HFFc6 (cell line): ENCODE measurements at places on chromosomes 1 and 21. TPM values are rescaled to one million over a fixed set of nuclear protein-coding genes. Genes with fewer than 3 reads are reported as not detected.

Gene SPRR4
- not detected in 3 replicates for total RNA-seq

GRCh38 chr1:21822349-21822748 lies 10.3 kb downstream of the LDLRAD2 start:
- DNase-seq = no peak

- DNase-seq = no peak
Observed at GRCh38 chr1:8649875-8650274, 167.6 kb downstream of the RERE start.

Gene LCE1B
- not detected in 3 replicates for total RNA-seq

- peak; percentile 43 for DNase-seq
Observed at GRCh38 chr1:221725735-221726672, 15.9 kb downstream of the DUSP10 start.

Gene CFHR3
- not detected in 2 replicates for total RNA-seq

Gene DNASE2B
- total RNA-seq = not detected in 3 replicates

GRCh38 chr1:16118706-16119105 lies 37.2 kb downstream of the EPHA2 start:
- DNase-seq = no peak

Gene ARID1A
- total RNA-seq = 43.2 to 49.3 TPM (median 47.9 TPM) in 3 replicates

DNA sequence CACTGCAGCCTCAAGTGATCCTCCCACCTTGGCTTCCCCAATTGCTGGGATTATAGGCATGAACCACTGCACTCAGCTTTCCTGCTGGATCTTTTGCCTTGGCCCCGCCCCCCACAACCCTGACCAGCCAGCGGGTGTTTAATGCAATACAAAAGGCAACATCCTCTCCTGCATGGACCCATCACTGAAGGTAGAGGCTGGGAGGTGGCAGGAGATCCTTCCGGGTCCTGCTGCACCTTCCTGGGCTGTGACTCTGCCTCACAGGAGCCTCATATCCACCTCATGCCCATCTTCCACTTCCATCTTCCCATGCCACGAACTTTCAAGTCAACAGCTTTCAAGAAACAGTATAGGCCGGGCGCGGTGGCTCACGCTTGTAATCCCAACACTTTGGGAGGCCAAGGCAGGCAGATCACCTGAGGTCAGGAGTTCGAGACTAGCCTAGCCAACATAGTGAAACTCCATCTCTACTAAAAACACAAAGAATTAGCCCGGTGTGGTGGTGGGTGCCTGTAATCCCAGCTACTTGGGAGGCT lies 11.7 kb upstream of the WNT9A start:
- DNase-seq = no peak

- no peak for DNase-seq
Observed at GRCh38 chr1:183231545-183231944, 45.5 kb downstream of the LAMC2 start.

GRCh38 chr1:30758785-30759380 lies 1.3 kb upstream of the LAPTM5 start:
- DNase-seq = peak; percentile 13

DNA sequence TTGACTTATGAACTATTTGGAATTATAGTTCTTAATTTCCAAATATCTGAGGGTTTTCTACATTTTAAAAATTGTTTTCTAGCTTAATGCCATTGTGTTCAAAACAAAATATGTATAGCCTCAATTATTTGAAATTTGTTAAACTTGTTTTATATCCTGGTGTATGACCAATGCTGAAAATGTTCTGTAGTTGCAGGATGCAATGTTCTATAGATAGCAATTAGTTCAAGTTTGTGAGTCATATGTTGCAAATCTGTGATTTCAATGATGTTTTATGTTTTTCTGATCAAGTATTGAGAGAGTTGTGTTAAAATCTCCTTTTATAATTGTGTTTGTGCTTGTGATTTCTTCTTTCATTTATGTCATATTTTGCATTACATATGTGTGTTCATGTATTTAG lies 517.5 kb downstream of the ADGRL2 start:
- no peak for DNase-seq

Gene LAD1
- not detected in 3 replicates for total RNA-seq

GRCh38 chr1:7469255-7469938 lies 301.7 kb upstream of the VAMP3 start:
- DNase-seq = no peak

DNA sequence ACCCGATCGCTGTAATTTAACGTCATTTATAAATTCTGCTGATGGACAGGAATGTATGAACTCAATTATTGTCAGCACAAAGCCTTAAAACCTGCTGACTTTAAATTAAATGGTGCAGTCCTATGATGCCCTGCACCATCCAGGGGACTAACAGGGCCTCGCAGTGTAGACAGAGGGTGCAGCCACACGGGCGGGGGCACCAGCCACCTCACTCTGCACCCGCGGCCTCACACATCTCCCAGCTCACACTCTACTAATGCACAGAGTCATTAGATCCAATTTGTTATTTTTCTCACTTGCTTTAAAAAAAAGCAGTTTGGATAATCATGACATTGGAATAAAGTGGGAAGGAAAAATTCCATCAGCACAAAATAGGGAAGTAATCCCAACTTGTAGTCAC lies 49.7 kb downstream of the PROX1 start:
- no peak for DNase-seq

GRCh38 chr1:9300573-9300972 lies 7.9 kb downstream of the SPSB1 start:
- no peak for DNase-seq

DNA sequence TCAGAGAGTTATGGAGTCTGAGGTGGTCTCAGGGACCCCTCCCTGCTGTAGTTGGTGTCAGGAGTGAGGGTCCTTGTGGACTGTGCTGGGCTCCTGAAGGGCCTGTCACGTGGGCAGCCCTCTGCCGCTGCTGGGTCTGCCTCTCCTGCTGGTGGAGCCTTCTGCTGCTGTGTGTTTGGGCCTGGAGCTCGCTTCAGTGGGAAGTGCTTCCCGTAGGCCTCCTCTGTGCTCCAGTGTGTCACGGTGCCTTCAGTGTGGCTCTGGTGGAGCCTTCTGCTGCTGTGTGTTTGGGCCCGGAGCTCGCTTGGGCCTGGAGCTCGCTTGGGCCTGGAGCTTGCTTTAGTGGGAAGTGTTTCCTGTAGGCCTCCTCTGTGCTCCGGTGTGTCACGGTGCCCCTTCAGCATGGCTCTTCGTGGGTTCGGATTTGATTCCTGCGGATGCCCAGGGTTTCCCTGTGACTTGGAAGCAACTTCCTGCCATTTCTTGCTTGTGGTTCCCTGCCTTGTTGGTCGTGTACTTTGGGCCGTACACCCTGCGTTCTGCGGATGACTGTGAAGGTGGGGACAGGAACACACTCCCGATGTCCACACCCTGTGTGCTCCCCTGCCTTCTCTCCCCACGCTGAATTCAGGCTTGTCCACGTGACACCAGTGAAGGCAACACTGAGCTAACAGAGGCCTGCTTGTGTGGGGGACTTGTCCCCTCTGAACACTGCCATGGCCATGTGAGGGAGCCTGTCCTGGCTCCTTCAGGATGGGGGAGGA lies 19.5 kb downstream of the C1orf174 start:
- DNase-seq = no peak

GRCh38 chr21:21436012-21436534 lies 437.9 kb downstream of the NCAM2 start:
- no peak for DNase-seq

Gene GCLM
- 39.1 to 42.2 TPM (median 40.1 TPM) in 3 replicates for total RNA-seq

DNA sequence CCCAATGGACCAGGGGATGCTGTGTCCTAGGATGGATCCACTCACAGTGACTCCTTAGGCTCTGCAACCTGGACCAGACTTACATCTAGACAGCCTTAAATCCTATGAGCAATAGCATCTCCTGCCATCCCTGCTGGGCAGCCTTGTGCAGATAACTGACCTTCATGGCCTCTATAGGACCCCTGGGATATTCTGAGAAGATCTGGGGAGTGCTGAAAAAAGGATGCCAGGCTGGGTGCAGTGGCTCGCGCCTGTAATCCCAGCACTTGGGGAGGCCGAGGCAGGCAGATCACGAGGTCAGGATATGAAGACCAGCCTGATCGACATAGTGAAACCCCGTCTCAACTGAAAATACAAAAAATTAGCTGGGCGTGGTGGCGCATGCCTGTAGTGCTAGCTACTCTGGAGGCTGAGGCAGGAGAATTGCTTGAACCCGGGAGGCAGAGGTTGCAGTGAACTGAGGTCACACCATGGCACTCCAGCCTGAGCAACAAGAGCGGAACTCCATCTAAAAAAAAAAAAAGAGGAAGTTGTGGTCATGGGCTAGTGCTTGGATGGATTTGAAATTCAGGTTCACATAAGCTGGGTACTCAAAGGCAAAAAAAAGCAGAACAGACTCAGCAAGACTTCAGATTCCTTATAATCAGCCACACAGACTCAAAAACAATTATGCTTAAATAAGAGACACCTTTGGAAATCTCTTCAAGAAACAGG lies 10.9 kb upstream of the SH2D1B start:
- DNase-seq = no peak

DNA sequence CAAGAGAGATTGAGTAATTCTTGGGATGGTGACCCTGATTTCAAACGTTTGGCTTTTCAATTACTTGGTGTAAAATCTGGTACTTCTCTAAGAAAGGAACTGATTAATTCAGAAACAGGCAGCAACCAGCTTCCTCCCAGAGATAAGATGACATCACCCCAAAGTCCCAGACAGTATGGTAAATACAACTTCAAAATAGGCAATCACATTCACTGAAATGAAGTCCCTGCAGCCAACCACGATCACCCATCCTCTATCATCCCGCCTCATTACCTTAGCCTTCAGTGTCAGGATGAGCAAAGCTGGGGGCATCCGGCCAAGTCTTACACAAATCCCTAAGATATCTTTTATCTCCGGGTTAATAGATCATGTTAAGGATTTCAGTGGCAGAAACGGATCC lies 26.4 kb upstream of the RUNX1 start:
- DNase-seq = peak; percentile 74

GRCh38 chr1:168506204-168506819 lies 37.5 kb downstream of the XCL2 start:
- DNase-seq = peak; percentile 72

DNA sequence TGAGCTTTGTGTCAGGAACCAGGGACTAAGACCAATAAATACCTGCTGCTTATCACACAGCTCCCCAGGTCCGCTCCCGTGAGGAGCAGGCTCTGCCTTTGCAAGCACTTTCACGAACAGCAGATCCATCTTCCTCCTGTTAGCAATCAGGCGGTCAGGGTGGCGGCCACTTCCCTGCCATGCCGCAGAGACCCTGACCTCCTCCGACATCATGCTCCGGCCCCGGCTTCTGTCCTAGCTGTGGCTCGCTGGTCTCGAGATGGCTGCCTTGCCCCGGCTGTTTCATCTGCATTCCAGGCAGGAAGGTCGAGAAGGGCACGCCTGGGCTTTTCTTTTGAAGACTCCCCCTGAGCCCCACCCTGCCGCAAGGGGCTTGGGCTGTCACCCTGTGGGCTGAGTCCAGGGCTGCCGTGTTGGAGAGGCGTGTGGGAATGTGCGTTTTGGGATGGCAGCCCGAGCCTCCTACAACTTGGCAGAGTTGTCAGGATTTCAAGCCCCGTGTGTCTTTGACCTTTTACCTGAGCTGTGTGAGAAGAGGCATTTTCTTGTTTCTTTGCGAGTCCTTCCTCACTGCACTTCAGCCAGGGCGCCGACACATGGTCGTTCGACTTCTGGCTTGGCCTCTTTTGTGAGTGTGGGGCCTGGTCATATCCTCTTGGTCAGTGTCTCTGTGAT lies 59.5 kb downstream of the AGPAT3 start:
- DNase-seq = no peak

- no peak for DNase-seq
Observed at GRCh38 chr1:197810812-197811211, 35.5 kb upstream of the DENND1B start.

Gene HJV
- total RNA-seq = not detected in 3 replicates

GRCh38 chr1:182337736-182338571 lies 53.6 kb downstream of the GLUL start:
- no peak for DNase-seq

DNA sequence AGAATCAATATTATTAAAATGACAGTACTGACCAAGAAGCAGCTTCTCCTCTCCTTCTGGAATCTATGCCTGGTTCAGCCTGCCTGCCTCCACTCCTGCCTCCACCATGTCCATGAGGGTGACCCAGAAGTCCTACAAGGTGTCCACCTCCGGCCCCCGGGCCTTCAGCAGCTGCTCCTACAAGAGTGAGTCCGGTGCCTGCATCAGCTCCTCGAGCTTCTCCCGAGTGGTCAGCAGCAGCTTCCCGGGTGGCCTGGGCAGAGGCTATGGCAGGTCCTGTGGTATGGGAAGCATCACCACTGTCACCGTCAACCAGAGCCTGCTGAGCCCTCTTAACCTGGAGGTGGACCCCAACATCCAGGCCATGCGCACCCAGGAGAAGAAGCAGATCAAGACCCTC lies 822.4 kb upstream of the NEGR1 start:
- no peak for DNase-seq

Gene SYT14
- total RNA-seq = 8.6 to 9.9 TPM (median 8.7 TPM) in 3 replicates

- DNase-seq = no peak
Observed at GRCh38 chr1:159421821-159422220, 10.2 kb upstream of the OR10J4 start.

Gene CLCA2
- total RNA-seq = 0.16 to 0.34 TPM (median 0.18 TPM) in 3 replicates

Gene SLC44A3
- total RNA-seq = 0.15 to 1.2 TPM (median 0.48 TPM) in 3 replicates

- no peak for DNase-seq
Observed at GRCh38 chr1:37867784-37868183, 8.4 kb upstream of the MTF1 start.

DNA sequence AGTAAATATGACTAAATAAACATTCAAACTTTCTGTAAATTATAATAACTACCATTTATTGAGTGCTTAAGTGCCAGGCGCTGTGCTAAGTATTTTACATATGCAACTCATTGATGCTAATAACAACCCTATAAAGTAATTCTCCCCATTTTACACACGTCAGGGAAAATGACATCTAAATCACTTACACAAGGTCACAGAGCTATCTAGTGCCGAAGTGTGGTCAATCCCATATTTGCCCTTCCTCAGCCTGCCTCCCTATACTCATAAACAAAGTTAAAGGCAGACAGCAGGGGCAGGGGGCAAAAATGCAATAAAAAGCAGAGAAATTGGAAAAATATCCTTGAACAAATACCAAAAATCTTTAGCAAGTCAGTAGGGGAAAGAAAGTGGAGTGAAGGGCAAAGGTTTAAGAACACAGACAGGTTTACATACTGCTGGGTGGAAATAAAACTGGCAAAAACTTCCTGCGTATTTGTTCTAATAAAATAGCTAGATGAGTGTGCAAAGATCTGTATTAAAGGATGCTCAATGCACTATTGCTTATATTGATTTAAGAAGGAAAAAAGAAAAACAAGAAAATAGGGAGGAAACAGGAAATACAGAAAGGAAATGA lies 72.8 kb downstream of the WDR64 start:
- DNase-seq = no peak

- no peak for DNase-seq
Observed at GRCh38 chr1:236336084-236336483, 54.3 kb upstream of the ERO1B start.

DNA sequence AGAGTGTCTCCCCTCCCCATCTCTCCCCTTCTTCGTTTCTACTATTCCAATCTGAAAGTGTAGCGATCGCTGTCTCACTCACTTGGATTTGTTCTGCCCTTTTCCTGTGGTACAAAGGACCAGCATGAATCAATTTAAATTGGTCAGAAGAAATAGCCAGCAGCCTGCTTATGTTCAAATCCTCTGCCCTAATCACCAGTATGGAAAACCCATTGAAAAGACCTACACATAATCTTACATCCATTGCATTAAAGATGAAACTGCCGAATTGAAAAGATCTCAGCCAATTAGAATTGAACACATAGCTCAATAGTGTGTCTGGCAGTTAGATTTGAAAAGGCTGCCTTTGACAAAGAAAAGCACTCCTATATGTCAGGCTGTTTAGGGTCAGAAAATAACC lies 122.6 kb downstream of the TNNI3K start:
- DNase-seq = no peak
